ENCODE measurements at places on chromosomes 3 and 15.

GRCh38 chr3:135929670-135930069 lies 35.9 kb upstream of the PPP2R3A start:
- no peak for DNase-seq

GRCh38 chr3:8233938-8234337 lies 267.7 kb upstream of the LMCD1 start:
- no peak for DNase-seq

DNA sequence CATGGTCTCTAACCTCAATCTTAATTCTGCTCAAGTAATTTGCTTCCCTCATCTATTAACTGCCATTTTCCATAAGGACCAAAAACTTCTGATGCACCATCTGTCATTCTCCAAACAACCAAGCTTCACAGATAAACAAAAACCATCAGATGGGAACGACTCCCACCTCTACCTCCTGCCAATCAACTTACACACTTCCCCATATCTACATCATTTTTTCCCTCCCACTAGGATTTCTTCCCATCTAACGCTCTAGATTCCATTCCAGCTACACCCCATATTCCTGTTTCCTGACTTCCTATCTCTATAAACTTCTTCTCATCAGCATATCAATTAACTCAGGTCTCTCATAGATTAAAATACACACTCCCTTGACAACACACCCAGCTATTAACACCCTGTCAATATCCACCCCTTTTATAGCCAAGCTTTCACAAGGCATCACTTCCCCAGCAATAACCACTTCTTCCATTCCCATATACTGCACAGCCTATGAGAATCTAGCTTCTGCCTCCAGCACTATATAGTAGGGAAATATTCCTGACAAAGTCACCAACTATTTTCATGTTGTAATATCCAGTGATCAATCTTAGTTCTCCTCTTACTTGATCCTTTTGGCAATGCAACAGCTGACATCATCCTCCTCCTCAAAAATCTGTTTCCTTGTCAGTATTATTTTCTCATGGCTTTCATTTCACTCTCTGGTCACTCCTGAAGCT lies 39.2 kb downstream of the SNX4 start:
- no peak for DNase-seq

- DNase-seq = no peak
These were observed 85.3 kb downstream of the MEIS2 start for GRCh38 chr15:37015035-37015434.

DNA sequence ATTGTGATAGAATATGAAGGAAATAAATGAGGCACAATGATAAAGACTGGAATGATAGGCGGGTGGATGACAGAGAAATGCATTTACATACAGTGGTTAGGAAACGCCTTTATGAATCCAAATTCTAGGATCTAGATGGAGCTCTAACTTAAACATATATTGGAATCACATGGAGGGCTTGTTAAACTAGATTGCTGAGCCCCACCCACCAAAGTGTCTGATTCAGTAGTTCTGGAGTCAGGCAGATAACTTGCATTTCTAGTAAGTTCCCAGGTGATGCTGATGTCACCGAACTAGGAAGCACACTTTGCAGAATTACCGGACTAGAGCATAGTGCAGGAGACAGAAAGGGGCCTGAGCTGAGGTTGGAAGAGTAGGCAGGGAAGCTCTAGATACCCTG lies 837.2 kb downstream of the FHIT start:
- DNase-seq = no peak

DNA sequence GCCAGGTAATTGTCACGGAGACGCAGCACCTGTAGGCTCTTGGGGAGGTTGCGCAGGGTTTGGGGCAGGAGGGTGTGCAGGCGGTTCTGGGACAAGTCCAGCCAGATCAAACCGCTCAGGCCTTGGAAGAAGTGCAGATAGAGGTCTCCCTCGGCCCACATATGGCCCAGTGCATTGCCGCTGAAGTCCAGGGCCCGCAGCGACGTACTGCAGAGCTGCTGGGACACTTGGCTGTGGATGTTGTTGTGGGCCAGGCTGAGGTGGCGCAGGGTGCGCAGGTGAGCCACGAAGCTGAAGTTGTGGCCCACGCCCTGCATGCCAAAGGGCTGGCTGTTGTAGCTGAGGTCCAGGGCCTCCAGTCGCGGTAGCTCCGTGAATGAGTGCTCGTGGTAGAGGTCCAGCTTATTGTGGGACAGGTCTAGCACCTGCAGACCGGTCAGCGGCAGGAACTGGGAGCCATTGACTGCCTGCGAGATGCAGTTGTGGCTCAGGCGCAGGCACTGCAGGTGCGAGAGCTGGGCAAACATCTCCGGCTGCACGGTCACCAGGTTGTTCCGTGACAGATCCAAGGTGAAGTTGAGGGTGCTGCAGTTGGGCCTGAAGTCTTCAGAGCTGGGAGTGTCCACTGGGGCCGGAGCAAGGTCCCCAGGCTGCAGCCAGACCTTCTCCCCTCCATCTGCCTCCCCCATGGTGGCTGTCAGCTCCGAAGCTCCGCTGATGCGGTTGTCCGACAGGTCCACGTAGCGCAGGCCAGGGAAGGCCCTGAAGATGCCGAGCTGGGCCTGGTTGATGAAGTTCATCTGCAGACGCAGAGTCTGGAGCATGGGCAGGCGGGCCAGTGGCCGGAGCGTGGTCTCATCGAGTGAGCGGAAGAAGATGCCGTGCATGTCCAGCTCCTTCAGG lies 2.9 kb downstream of the TLR9 start:
- no peak for DNase-seq

GRCh38 chr3:177411201-177411600 lies 213.9 kb upstream of the TBL1XR1 start:
- no peak for DNase-seq

DNA sequence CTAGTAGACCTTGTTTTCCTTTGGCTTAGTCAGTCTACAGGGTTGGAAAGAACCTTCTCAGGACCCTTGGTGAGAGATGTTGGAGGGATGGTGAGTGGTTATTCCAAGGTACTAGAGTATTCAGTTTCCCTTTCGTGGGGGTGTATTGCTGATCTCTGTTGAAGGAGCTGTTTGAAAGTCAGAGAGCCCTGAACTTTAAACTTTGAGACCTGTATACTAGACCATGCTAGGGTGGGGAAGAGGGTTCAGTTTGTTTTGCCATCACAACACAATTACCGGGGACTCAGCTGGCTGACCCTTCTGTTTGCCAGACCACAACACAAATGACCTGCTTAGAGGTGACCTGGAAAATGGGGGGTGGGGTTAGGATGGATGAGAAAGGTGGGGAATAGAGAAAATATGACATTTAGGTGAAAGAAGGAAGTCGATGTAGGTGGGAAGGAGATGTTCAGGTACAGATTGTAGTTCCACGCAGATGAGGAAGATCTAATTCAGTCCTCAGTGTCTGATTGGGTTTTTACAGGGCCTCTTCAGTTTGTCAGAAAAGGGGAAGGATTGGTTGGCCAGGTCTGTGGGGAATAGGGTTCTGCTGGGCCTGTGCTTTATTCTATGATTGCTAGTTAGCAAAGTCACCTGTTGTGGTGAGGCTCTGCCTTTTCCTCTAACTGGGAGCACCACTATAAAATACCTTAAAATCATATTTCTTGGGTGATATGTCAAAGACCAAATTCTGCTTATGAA lies 6.8 kb downstream of the UBE2E2 start:
- no peak for DNase-seq

GRCh38 chr3:187319699-187320302 lies 28.3 kb upstream of the MASP1 start:
- DNase-seq = peak; percentile 71
